ENCODE measurements at places on chromosomes 1 and 21.

- DNase-seq = no peak
These were observed 44.1 kb upstream of the RGS21 start for GRCh38 chr1:192272732-192273131.

GRCh38 chr1:223177681-223178080 is 34.6 kb upstream of the TLR5 start:
- no peak for DNase-seq

DNA sequence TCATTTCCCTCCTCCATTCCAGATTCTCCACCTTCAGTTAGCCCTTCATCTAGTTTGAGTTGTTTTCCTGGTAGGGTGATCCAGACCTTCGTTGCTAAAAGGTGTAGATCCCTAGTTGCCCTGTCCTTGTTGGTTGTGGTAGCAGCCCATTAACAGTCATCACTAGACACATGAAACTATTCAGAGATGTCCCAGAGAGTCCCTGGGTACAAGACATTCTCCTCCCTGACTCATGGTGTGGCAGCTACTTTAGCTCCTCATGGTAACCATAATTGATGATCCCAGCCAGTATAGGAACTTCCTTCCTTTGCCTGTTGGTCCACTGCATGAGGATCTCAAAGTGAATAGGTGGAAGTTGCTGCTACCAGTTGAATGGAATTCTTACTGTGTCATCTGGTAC is 6.0 kb upstream of the SH2D2A start:
- no peak for DNase-seq

DNA sequence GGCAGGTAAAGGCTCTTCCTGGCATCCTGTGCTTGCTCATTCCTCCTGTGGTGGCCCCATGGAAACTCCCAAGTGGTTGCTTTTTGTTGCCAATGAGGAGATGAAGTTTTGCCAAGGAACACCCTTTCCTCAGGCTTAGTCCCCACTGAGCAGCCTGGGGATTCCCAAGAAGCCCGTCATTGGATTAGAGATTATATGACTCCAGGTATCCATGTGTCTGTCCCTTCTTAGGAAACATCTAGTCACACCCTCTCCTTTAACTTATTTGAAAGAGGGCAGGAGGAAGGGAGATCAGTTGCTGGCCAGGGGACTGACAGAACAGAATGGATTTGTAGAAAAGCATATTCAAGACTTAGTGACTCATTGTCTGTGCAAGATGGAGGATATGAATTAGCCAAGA is 3.8 kb upstream of the LCE3A start:
- DNase-seq = no peak

GRCh38 chr1:58726581-58726980 is 26.7 kb upstream of the MYSM1 start:
- no peak for DNase-seq

GRCh38 chr21:41967708-41968107 is 13.9 kb upstream of the C2CD2 start:
- DNase-seq = no peak

- no peak for DNase-seq
These were observed 14.9 kb downstream of the SLC1A7 start for GRCh38 chr1:53127546-53127945.

DNA sequence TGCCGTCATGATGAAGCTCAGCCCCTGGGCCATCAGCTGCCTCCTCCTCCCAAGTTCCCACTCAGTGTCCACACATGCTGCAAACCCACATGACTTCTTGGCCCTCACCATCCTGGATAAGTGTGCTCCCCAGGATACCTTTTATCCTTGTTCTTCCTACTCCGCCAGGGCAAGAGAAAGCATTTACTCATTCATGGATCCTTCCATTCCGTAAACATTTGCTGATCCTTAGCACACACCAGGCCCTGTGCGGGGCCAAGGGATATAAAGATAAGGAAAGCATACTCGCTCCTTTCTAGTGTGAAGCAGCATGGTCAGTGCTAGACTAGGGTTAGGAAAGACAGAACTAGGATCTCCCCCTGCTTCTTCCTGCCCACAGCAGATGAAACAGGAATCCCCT is 122.1 kb upstream of the HMGB4 start:
- DNase-seq = no peak

DNA sequence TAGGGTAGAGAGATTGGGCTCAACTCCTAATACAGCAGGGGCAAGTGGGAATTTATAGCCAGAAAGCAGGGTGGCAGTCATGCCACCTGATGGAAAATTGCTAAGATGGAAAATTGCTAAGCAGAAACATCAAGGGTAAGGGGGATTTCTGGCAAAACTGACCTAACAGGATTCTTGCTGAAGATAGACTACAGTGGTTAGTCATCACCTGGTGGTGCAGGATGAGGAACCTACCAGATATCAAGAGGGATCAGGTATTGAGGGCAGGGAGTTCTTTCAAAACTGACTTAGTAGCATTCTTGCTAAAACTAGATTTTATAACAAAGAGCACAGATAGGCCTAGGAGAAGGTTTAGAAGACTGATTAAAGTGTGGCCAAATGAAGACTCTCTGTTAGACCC is 292.9 kb downstream of the PLPP3 start:
- no peak for DNase-seq

DNA sequence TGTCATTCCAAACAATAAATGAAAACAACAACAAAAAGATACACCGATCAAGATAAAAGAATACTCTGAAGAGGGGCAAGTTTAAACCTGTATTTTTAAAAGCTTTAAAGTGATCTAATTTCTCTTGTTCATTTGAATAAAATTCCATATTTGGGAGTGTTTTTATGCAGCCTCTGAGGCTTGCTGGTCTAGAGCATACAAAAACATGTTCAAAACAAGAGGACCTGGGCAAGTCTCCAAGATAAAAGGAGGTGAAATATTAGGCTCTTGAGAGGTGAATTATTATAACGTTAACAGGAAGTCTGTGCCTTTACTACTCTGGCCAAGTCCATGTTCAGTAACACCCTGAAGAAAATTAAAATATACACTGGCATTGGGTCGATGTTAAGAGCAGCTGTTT is 20.1 kb downstream of the URB1 start:
- no peak for DNase-seq

DNA sequence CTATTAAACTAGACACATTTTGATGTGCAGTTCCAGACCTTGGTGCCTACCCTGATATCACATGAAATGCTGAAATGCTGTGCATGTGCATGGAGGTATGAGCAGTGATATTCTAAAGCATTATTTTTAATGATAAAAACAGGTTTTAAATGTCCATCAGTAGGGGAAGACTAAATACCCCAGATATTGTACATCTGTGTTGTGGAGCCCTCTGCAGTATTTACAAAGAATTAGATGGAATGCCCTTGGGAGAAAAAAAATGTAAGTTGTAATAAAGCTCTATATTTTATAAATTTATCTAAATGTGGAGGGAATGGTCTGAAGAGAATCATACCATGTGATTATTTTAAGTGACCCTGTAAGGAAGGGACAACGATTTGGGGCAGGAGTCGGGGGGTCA is 39.1 kb upstream of the IGSF5 start:
- DNase-seq = no peak

DNA sequence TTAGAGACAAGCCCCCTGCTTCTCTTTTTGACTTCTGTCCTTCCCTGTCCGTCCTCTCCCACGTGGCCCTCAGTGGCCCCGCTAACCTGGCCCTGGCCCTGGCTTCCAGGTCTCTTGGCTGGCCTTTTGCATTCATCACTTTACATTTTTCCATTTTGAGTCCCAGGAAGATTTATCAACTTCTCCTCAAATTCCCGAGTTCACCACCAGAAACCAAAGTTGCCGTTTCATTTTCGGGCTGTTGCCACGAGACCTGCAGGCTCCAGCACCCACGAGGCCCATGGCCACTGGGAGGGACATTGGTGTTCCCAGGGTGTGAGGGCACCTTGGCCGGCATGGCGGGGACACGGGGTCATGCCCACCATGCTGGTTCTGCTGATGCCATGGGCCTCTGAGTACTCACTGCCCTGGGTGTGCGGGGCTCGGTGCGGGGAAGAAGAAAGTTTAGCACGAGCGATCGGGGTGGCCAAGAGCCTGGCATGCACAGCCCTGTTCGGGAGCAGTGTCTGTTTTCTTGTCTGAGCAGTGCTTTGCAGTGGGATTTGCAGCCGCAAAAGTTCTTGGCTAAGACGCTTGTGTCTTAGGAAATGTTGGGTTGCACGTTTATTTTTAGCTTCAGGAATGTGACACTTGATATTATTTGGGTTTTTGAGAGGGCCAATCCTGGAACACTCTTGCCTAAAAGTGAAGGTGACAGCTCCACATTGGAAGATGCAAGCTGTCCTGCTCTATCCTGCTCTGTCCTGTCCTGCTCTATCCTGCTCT is 40.4 kb upstream of the ADARB1 start:
- no peak for DNase-seq

GRCh38 chr1:157937744-157938143 is 55.7 kb upstream of the KIRREL1 start:
- DNase-seq = no peak

DNA sequence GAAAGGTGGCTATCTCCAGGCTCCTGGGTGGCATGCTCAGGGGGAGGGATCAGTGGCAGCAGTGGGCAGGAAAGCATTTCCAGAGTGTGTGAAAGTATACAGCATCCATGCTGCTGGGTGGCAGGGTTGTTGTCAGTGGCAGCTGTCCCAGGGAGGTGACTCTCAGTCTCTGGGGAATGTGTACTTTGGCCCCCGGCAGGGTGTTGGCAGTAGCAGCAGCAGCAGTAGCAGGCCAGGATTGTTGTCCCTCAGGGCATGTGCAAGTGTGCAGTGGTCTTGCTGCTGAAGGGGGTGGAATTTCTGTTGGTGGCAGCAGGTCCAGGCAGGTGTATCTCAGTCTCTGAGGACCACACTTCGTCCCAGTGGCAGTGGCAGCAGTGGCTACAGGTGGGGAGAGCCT is 71.7 kb upstream of the GUCA2B start:
- no peak for DNase-seq

GRCh38 chr1:20486457-20487235 is 636 bp upstream of the CAMK2N1 start:
- no peak for DNase-seq

DNA sequence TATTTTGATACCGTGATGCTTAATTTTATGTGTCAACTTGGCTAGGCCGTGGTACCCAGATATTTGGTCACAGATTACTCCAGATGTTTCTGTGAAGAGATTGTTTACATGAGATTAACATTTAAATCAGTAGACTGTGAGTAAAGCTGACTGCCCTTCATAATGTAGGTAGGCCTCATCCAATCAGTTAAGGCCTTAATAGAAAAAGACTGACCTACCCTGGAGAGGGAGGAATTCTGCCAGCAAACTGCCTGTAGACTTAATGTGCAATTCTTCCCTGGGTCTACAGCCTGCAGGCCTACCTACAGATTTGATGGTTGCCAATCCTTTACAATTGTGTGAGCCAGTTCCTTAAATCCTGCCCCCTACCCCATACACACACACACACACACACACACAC is 4.3 kb downstream of the SETSIP start:
- no peak for DNase-seq

- no peak for DNase-seq
These were observed 1512.0 kb upstream of the PRMT6 start for GRCh38 chr1:105544475-105544874.

DNA sequence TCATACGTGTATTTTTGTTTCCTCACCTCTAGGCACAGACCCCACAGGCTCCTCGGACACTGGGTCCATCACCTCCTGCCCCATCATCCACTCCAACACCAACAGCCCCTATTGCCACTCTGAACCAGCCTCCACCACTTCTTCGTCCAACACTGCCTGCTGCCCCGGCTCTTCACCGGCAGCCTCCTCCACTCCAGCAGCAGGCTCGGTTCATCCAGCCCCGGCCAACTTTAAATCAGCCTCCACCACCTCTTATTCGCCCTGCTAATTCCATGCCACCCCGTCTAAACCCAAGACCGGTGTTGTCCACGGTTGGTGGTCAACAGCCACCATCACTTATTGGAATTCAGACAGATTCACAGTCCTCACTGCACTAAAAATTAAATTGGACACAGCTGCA is 13.2 kb upstream of the TRAF5 start:
- DNase-seq = no peak

GRCh38 chr1:109759513-109760334 is 4.0 kb downstream of the EPS8L3 start:
- DNase-seq = no peak

DNA sequence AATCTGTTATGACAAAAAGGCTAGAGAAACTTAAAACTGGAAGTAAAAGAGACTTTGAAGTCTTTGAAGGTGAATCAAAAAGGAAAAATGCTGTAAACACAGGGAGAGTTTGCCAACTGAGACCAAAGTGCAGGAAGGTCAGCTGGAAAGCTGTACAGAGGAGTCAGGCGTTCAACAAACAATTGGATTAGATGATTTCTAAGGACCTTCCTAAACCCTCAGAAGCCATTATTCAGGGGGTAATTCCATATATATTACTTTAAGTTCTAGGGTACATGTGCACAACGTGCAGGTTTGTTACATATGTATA is 156.8 kb downstream of the ZBTB18 start:
- no peak for DNase-seq

- no peak for DNase-seq
These were observed 133.5 kb downstream of the C1orf21 start for GRCh38 chr1:184520336-184520735.

Data from smooth muscle cell of the brain vasculature (primary cell).